COR-L47 (cell line): ENCODE measurements at places on chromosomes 5 and 9.

DNA sequence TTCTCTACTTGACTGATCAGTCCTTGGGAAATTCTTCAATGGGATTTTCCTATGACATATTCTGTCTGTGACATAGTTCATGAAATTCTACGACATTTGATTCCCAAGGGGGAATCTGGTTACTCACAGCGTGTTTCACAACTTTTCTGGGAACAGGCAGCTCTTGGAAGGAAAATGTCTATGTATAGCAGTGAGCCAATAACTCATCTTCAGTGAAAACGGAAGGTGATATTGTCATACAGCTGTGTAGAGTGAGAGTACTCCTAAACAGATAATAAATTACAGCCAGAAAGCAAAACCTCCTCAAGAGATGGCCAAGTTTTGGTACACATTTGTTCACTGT, 91.4 kb downstream of the C9orf152 start:
- DNase-seq: no peak

DNA sequence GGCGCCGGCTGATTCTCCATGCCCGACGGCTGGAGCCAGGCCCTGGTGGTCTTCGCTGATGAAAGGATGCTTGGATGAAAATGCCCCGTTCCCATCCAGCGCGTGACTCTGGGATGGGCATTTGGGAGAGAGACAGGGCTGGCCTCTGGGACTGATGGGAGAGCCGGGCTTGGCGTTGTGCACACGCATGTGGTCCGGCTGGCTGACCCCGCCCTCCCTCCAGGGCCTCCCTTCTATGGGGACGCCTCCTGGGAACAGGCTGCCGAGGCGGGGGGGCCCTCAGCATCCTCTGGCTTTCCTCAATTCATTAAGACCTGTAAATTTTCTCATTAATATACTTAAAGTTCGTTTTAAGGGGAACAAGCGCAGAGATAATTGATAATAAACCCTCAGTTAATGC, 36.8 kb downstream of the UNC5A start:
- no peak for DNase-seq

GRCh38 chr5:133610489-133611356, 1.6 kb downstream of the FSTL4 start:
- DNase-seq: peak; percentile 71

DNA sequence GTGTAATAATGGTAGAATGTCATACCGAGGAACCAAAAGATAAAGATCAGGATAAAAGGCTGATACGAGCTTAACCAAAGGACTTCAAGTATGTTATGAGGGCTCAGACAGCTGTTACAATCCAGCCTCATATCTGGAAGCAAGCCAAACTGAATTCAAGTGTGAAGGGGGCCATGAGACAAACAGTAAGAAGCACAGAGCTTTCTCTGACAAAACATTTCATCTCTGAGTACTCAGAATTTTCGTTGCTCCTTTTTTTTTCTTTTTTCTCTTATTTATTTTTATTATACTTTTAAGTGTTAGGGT, 52.9 kb upstream of the CD180 start:
- no peak for DNase-seq

GRCh38 chr5:133347039-133347438, 265.3 kb downstream of the FSTL4 start:
- no peak for DNase-seq

DNA sequence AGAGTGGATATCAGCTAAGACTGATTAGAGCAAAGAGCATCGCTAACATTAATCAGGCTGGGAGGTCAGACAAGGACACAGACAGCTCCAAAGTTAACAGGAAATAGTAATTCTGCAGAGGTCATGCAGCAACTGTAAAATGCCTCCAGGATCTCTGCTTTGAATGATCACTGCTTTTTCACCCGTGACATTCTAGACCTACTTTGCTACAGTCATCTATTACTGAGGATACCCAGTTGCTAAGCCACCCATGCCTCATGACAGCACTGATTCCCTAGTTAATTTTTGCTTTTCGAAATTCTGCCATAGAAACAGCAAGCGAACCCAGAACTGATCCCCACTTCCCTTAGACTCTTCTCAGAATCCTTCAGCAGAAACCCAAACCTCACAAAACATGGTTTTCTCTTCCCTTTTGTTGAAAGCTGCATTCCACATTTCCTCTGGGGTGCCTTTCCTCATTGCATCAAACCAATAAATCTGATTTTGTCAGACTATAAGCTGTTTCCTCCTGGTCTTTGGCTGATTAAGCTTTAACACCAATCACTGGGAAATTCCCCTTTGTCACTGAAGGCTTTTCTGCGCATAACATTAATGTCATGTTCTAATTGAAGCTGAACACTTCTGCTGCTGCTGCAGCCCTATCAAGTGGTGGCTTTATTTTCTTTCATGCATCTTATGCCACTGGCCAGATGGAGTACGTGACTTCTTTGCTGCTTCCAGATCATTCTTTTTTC, 201.1 kb upstream of the CHD1 start:
- no peak for DNase-seq

- peak; percentile 14 for DNase-seq
These were observed 31.4 kb upstream of the LPCAT1 start for GRCh38 chr5:1555011-1555807.
